ENCODE measurements at places on chromosomes 6 and 20.

- no peak for DNase-seq
Measured at GRCh38 chr6:9977411-9977810, 437.5 kb downstream of the TFAP2A start.

DNA sequence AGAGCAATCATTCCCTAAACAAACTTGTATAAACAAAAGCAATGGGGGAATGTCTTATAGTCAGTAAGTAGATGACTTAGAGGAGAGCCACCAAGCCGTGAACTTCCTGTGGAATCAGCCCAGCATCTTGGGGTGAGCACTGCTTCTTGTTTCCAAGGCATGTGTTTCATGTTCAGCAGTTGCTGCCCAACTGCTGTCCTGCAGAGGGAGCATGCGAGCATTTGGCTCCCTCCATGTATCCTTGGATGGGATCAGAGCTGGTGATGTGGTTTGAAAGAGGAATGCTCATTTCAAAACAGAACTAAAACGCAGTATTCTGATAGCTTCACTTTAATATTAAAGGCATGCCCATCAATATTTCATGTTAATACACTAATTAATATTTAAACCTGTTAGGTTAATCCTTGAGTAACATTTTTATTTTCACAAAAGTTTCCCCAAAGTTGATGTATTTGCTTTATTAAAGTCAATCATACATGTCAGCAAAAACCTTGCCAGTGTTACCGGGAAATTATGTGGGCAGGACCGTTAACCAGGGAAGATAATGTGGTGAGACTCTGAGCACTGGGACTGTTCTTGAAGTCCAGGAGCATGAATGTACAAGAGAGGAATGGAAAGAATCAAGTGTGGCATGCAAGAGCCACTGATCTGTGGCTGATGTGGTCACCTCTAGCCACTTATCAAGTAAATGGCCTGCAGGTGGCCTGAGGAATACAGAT lies 172.1 kb upstream of the GGTLC1 start:
- peak; percentile 7 for DNase-seq

- no peak for DNase-seq
Measured at GRCh38 chr6:150936021-150936555, 70.6 kb downstream of the MTHFD1L start.

DNA sequence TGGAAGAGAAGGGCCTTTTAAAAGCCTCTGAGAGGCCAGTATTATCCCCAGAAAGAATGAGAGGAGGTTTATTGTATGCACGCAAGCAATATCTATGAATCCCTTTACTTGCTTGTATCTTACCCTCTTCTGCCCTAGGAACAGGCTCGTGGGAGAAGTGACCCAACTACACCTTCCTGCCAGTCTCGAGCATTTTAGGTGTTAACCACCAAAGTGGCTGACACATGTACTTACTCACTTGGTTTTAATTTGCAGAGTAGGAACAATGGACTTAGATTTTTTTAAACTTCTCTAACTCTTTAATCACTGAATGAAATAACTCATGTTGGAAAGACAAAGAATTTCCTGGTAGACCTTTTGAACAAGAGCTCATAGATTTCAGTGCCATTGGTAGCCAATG lies 296.9 kb downstream of the PLCB1 start:
- no peak for DNase-seq

GRCh38 chr20:23234311-23235078 lies 116.1 kb upstream of the NXT1 start:
- peak; percentile 48 for DNase-seq

DNA sequence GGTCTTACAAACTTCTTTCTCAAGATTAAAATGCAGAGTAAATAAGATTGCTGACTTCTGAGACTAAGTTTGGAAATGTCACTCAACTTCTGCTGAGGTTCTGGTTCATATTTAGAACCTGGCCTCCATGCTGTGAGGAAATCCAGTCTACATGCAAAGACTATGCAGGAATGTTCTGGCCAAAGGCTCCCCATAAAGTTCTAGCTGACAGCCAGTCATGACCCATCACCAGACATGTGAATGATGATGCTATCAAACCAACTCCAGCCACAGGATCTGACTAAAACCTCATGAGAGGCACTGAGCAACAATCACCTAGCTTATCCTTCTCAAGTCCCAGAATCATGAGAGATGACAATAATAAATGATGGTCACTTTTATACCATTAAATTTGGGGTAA lies 935.1 kb upstream of the MAP3K7 start:
- no peak for DNase-seq

- no peak for DNase-seq
Measured at GRCh38 chr6:85600713-85601313, 7.2 kb upstream of the SNX14 start.

GRCh38 chr6:126764104-126764503 lies 354.4 kb upstream of the RSPO3 start:
- DNase-seq: no peak

DNA sequence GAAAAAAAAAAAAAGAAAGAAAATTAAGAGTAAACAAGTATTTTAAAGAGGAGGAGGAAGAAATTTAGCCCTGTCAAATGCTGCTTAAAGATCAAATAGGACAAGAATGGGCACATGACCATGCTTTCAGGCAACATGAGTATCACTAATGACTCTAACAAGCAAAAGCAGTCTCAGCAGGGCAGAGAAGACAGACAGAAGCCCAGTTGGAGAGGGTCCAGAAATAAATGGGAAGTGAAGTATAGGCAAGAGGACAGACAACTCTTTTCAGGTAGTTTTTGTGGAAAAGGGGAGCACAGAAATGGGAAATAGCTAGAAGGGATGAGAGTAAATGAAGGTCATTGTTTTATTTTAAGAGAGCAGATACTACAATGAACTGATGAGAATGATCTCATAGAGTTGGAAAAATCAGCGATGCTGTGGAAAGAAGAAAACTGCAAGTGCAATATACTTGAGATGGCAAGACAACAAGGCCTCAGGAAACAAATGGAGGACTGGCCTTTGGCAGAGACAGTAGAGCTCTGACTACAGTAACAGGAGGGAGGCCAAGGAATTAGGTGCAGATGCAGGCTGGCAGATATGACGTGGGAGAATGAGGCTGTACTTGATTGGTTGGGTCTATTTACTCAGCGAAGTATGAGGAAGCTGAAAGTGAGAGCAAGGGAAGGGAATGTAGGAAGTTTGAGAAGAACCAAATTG lies 40.3 kb downstream of the KIF6 start:
- DNase-seq: no peak

- DNase-seq: no peak
Measured at GRCh38 chr20:56629464-56630085, 469 bp downstream of the TFAP2C start.

DNA sequence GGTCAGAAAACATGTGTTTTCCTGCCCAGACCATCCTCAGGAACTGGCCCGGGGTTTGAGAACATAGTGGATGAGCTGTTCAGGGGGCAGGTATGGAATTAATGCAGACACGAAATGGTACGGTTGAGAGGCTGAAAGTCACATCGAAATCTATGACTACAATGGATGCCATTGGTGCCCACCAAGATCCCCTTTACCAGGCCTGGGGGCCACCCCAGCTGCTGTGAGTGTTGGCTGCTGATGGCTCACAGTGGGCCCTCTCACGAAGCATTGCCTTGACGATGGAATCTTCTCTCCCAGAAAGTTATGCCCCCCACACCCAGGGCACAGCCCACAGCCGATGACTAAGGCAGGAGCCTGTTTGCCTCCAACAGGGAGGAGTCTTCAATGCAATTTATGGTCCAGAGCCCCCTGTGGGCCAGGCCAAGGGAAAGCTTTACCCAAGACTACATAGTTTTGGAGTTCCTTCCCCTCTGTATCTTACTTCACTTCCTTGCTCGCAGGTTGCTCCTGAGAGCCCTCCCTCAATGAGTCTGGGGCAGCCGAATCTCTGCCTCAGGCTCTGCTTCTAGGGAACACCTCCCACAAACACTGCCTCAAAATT lies 92.6 kb downstream of the BFSP1 start:
- no peak for DNase-seq

GRCh38 chr20:51366155-51366886 lies 176.2 kb downstream of the NFATC2 start:
- DNase-seq: peak; percentile 100

- no peak for DNase-seq
Measured at GRCh38 chr6:165624871-165625639, 38.0 kb downstream of the PDE10A start.

DNA sequence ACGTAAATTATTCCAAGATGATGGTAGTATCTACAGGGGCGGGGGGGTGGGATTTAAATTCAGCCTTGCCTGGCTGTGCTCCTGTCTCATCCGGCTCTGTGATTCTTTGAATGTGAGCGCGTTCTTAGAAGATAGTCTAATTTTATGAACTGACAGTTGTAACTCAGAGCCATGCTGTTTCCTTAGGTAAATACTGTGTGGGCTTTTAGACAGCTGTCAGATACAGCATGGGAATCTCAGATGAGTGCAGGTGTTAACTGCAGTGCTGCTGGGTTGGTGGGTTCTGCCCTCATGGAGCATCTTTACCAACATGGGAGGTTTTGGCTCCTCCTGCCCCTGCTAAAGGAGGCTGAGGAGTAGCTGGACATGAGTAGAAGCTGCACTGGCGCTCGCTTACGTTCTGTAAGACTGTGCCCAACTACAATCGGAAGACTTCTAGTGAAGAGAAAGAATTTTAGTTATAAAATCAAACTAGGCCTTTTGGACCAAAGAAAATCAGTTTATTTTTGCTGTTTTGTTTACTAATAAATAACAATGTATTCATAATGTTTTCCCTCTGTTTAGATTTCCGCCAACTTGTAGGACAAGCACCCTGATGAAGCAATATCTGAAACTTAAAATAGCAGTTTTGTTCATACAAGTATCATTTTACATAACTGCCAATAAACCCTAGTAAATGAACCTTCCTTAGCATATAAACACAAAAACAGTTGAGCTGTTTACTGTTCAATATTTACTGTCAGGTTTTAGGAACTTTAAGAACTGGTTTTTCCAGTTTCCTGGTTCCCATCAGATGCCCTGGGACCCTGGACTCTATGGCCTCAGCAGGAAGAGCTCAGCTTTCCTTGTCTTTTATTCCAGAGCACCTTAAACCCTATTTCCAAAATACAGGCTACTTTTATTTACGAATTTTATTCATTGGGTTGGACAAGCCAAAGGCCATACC lies 66.1 kb downstream of the FAM120B start:
- no peak for DNase-seq

DNA sequence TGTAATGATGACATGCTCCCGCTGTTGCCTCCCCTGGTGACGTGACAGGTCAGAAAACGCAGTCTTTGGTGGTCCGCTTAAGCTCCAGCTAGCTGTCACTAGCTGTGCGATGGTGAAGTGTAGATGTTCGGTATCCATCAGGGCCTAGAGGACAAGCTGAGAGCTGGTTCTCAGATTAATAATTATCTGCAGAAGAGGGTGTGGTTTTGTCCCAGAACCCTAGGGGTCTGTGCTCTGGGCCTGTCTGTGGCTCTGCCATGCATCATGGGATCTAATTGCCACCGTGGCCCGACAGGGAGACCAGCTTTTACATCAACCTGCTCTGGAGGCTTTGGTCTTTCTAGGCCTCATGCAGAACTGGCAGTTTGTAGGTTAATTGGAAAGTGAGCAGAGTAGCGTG lies 34.1 kb downstream of the ERMARD start:
- no peak for DNase-seq

DNA sequence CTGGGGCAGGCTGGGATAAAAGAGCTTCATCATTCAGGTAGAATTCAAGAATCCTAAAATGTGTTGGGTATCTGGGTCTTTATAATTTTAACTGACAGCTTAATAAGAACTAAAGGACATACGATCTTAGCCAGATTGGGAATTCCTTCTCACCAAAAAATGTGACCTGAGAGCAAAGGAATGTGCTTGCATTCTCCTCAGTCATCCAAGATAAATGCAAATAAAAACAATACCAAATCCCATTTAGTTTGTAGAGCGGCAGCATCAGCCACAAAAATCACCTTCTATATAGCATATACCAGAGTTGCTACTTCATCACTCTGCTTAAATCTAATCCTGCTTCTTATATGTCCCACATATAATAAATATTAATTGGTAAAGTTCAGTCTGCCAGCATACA lies 16.9 kb downstream of the USP49 start:
- no peak for DNase-seq

DNA sequence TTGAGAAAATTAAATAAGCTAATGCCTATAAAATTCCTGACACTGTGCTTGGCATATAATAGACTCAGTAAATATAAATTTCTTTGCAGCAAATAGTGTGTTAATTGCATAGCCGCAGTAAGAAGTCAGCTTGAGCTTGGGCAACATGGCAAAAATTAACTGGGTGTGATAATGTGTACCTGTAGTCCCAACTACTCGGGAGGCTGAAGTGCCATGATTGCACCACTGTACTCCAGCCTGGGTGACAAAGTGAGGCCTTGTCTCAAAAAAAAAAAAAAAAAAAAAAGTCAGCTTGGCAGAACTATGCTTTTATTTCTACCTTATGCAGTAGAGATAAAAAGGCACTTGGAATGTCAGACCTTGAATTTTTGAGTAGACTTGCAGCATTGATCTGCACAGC lies 121.8 kb downstream of the AKAP7 start:
- DNase-seq: no peak

- DNase-seq: no peak
Measured at GRCh38 chr20:719816-720215, 44.2 kb upstream of the SCRT2 start.

GRCh38 chr6:537114-537513 lies 119.8 kb downstream of the HUS1B start:
- no peak for DNase-seq

GRCh38 chr6:43405354-43405753 lies 22.0 kb upstream of the ABCC10 start:
- DNase-seq: peak; percentile 82

DNA sequence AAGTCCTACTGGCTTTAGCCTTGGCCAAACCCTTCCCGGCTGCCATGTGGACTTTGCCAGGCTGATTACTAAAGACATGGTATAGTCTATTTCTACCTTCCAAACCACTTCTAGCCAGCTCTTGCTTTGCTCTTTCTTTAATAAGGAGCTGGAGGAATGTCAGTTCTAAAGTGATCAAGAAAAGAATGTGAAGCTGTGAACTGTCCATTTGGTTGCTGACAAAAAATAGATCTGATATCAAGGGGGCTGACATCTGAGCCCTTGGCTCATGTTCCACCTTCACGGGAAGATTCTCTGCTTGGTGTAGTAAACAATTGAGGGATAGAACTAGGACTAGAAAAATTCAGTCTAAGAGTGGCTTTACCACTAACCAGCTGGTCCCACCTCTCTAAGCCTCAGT lies 22.6 kb downstream of the GNAS-AS1 start:
- no peak for DNase-seq

GRCh38 chr20:8901237-8902025 lies 167.5 kb upstream of the PLCB4 start:
- DNase-seq: no peak

DNA sequence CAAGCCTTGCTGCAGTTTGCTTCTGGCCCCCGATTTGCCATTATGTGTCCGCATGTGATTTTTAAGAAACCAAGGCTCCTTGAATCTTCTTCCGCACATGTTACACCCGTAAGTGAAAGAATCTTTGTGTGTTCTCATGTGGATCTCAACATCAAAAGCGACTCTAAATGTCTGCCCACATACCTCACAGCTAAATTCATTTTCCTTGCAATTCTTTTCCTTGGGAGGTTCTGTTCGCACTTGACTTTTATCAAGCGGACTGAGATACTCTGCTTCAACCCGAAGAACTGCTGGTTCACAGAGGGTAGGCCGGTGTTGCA lies 11.4 kb downstream of the ZNF217 start:
- no peak for DNase-seq
